ENCODE measurements at places on chromosomes 6 and 20.

GRCh38 chr6:14719270-14719669 lies 526.6 kb upstream of the JARID2 start:
- no peak for DNase-seq

DNA sequence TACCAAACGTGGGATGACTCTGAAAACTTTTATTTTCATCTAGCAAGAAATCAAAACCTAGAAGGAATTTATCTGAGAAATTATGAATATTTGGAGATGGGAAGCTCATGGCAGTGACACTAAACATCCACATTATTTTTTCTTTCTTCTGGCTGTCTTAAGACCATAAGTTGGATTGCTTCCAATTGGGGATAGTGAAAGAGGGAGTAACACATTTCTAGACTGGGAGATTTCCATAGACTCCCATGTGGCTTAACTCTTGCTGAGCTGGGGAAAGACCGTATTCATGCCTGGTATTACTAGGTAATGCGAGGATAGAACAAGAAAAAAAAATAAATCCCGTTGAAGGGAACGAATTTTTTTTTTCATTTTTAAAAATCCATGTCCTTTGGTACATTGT lies 120.0 kb downstream of the UTRN start:
- DNase-seq = no peak

GRCh38 chr6:14252271-14252850 lies 134.8 kb downstream of the CD83 start:
- DNase-seq = no peak

- DNase-seq = no peak
These were observed at the start of gene SYCP2L for GRCh38 chr6:10886691-10887502. Gene SYCP2L, plus strand, starts transcription at chr6:10887052. Its CDS starts 75 bp downstream, at chr6:10887127.

- no peak for DNase-seq
These were observed 319.1 kb upstream of the SYNCRIP start for GRCh38 chr6:85961746-85962145.

DNA sequence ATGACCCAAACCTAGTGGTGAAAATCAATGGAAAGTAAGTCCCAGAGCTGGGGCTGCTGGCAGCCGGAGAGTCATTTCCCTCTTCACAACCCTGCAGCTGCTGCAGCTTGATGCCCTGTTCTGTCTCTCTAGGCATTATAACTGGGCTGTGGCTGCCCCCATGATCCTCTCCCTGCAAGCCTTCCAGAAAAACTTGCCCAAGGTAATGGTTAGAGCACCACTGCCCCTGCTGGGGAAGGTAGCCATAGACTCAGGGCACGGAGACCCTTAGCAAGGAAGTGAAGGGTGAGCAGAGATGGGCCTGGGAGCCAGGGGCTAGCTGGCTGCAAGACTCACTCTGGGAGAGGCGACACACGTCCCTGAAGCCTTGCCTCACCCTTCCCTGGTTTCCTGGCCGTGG lies 12.0 kb downstream of the LPIN3 start:
- DNase-seq = no peak

DNA sequence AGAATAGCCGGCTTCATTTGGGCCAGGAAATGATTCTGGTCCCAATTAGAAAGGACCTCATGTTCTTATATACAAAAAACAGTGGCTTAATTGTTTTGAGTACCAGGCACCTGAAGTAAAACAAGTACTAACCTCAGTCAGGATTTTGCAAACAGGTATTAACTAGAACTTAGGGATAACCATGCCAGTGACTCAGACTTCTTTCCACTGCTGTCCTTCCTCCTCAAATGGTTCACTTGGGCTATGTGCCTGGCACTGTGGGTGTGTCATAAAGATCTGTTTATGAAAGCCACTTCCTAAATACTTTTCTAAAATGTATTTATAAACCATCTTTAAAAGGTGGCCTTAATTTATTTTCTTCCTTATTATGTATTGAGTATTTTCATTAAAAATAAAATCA lies 10.7 kb downstream of the CLDN20 start:
- DNase-seq = no peak

- no peak for DNase-seq
These were observed 178.7 kb downstream of the CLIC5 start for GRCh38 chr6:45836984-45837383.

DNA sequence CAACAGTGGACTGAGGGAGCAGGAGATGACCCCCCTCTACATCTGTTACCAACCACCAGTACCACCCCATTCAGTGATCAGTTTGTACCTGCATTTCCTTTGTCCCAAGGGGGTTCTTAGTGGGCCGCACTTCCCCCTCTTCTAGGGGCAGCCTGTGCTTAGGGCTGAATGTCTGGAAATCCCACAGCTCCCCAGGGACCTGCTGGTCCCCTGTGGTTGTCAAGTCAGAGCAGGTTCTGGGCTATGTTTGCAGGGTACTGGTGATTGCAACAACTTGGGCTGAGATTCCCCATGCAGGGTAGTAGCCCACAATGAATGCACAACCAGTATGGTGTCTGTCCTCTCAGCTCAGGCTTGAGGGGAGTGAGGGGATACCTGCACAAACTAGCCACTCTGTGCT lies 39.7 kb upstream of the COL10A1 start:
- no peak for DNase-seq

DNA sequence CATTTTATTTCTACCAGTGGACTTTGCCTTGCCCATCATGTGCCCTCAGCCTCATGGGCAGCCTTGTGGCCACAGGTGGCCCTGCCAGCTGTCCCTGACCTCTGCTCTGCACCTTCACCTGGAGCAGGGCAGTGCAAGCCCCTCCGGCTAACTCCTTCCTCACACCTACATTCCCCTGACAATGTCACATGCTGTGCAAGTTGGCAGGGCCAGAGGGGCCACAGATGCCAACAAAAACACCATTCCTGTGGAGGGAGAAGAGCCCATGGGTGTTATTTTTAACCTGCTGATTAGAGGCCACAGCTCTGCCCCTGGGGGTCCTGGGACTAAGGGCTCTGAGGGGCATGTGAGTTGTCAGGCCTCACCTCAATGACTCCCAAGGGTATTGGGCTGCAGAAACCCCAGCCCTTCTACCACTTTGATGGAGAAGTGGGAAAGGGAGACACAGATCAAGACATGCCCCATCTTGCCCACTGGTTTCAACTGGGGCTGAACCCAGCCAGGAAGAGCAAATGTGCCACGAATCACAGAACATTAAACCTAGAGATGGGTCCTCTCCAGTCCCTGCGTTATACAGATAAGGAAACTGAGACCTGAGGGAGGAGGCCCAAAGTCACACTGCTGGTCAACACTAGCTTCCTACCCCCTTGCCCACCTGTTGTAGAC lies 65.0 kb downstream of the MRPL14 start:
- no peak for DNase-seq

- DNase-seq = no peak
These were observed 394.6 kb downstream of the KIF16B start for GRCh38 chr20:16178546-16179135.

- no peak for DNase-seq
These were observed 2.3 kb downstream of the FERMT1 start for GRCh38 chr20:6120491-6120988.

DNA sequence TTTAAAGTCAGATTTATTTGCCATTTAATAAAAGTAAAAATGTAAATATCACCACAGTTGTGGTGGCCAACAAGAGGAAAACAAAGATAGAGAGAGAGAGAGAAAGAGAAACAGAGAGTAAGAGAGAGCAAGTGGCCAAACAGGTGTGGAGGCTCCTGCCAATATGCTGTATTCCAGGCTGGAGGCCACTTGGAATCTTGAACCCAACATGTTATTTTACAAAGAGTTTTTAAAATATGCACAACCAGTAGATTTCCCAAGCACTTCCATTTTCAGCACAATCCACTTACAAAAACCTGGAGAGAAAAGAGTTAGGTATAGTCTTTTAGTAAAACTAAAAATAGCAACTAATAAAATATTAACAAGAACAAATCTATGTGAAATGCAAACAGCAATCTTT lies 1323.1 kb upstream of the CITED2 start:
- DNase-seq = no peak

DNA sequence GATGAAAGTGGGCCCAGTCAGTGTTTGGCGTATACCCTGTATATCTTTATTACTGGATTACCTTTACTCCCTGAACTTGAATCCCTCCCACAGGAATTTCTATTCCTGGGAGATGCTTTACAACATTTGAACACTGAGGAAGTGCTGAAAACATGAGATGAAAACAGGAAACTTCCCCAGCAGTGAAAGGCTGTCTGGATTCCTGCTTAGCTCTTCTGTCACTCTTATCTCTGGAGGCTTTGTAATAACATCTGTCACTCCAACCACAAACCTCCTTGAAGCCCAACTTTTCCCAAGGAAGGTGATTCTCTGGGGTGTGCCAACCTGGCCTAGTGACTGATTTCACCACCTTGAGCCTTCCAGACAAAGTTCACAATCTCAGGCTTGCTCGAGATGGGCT lies 264.5 kb upstream of the BMP2 start:
- no peak for DNase-seq

DNA sequence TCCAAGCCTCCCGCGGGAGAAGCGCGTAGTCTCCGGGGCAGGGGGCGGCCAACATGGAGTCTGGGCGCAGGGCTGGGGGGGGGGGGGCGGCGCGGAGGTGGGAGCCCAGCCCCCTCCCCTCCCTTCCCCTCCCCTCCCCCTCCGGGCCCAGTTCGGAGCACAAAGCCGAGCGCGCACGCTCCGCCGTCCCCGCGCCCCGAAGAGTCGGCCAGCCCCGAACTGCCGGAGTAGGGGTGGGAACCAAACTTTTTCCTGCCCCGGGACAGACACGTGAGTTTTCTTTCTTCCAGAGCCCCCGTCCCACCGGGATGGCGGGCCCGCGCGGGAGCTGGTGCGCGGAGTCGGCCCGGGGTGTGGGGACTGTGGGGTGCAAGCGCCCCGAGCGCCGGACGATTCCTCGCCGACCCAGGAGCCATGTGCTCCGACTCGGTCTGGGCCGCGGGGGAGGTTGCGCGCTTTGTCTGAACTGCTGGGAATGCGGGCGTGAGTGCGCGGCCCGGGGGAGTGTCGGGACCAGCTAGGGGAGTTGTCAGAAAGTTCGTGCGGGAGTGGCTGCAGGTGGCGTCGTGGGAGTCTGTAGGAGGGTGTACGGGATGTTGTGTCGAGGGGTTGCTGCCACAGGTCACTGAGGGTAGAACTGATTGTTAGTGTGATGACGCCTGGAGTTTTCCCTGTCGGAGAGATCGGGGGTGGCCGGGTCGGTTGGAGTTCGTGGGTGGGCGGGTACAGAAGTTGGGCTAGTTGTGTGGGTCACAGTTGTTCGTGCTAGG lies 1.2 kb downstream of the TGIF2 start:
- DNase-seq = no peak

- DNase-seq = no peak
These were observed 61.2 kb upstream of the SGK1 start for GRCh38 chr6:134379076-134379475.

GRCh38 chr20:50557549-50558134 lies 47.5 kb downstream of the PTPN1 start:
- no peak for DNase-seq

- DNase-seq = no peak
These were observed 2.1 kb upstream of the RRAGD start for GRCh38 chr6:89414215-89414614.

GRCh38 chr6:142187209-142187608 lies 40.1 kb downstream of the VTA1 start:
- DNase-seq = no peak

- DNase-seq = no peak
These were observed 409.3 kb upstream of the RUNX2 start for GRCh38 chr6:44918671-44919296.

GRCh38 chr20:21555470-21556120 lies 41.7 kb upstream of the NKX2-2 start:
- no peak for DNase-seq

- no peak for DNase-seq
These were observed 151.7 kb downstream of the FRK start for GRCh38 chr6:115908906-115909559.

- no peak for DNase-seq
These were observed 628.8 kb upstream of the CITED2 start for GRCh38 chr6:140003217-140003616.

DNA sequence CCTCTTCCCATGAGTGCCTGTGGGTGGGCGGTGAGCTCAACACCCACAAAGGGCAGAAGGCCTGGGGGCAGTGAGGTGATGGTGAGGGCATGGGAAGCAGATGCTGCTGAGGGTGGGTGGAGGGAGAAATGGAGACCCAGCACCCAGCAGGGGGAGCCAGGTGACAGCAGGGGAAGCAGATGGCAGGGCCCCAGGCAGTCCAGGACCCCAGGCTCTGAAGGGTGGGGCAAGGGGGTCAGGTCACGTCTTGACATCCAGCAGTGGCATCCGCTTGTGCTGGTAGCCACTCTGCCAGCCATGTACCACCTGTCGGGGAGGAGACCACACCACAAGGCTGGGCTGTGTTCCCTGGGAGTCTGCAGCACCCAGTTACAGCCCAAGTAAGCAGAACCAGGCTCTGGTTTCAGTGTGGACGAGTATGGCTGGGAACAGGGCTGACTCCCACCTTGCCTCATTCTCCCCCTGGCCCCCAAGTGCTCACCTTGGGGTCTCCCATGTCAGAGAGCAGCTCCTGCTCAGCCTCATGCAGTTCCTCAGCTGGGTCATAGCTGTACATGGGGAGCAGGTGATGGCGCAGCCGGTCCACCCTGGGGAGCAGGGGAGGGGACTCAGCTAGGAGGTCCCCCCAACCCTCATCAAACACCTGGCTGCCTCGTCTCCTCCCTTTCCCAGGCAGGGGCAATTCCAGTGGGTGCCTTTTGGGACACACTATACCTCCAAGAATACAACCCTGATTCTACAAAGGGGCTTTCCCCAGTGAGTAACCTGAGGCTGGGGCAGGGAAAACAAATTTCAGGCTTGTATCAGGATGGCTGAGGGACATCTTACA lies 2.0 kb downstream of the SMIM29 start:
- no peak for DNase-seq

- DNase-seq = no peak
These were observed 32.8 kb upstream of the PMEPA1 start for GRCh38 chr20:57742507-57743181.

DNA sequence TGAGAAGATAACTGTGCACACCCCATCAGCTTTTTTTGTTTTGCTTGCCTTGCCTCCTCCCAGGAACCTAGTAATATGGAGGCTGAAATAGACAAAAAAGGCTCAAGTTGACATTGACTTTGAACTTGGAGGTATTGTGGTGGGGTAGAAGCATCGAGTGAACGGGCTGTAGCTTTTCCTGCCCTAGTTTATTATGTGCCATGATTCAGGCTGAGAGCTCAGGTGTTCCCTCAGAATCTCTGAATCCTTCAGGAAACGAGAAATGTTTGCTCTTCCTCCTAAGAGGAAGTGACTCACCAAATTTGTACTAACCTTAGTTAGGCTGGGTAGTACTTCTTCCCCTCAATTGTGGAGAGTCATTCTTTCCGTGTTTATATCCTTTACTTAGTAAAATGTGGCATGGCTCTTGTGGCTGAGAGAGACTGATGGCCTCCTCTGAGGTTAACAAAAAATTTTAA lies 98.8 kb downstream of the SASH1 start:
- DNase-seq = no peak
